ENCODE measurements at places on chromosomes 12 and 14.
A peak's percentile ranks its signal among the peaks of the same experiment; 100 is the strongest.

DNA sequence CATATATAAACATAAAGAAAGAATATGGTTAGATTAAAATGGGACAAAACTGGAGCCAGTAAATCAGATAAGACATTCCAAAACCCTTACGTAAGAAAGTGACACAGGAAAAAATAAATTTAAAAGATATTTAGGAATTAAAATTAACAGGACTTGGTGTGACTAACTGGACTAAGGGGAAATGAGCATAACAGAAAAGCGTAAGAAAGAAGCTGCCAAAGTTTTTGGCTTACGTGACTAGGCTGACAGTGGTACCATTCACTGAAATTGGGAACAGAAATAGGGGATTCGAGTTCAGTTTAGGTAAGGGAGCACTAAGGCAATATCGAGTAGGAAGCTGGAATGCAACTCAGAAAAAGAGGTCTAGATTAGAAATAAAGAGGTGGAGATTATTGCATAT is 7.8 kb downstream of the CDK17 start:
- no peak for DNase-seq

- no peak for DNase-seq
Measured at GRCh38 chr12:110012137-110012536, 12.9 kb downstream of the ANKRD13A start.

GRCh38 chr14:99549684-99550083 is 54.3 kb downstream of the CCDC85C start:
- no peak for DNase-seq

DNA sequence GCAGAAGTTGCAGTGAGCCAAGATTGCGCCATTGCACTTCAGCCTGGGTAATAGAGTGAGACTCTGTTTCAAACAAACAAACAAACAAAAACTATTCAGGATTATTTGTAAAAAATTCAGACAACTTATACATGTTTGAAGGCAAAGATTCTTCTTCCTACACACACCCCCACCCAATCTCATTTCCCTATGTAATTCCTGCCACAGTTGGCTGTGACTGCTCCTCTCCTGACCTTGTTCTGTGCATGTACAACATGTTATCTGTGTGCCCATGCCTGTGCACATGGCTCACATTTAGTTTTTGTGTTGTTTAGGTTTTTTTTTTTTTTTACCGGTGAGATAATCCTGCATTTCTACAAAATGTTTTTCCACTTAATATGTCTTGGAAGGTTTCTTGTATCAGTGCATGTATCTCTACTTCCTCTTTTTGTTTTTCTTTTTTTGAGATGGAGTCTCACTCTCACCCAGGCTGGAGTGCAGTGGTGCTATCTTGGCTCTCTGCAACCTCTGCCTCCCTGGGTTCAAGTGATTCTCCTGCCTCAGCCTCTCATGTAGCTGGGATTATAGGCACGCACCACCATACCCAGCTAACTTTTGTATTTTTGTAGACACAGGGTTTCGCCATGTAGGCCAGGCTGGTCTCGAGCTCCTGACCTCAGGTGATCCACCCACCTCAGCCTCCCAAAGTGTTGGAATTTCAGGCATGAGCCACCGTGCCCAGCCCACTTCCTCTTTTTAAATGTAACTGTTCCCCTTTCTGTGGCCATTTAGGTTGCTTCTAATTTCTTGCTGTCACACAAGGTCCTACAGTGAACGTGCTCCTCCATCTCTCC is 8.7 kb downstream of the CFAP251 start:
- no peak for DNase-seq

DNA sequence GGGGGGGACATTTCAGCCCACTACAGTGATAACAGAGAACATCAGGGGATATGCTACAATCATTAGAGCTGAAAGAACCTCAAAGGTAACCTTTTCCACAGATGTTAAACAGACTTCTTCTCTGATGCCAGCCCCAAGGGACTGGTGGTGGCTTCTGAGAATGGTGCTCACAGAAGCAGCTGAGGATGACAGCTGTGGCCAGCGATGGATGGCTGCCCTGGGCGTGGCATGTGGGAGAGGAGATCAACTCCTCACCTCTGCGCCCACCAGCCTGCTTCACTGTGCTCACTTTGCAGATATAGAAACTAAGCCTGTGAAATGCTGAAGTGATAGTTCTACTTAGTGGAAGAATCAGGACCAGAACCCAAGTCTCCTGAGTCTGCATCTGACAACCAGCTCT is 33.0 kb downstream of the FOXN3 start:
- peak; percentile 77 for DNase-seq

DNA sequence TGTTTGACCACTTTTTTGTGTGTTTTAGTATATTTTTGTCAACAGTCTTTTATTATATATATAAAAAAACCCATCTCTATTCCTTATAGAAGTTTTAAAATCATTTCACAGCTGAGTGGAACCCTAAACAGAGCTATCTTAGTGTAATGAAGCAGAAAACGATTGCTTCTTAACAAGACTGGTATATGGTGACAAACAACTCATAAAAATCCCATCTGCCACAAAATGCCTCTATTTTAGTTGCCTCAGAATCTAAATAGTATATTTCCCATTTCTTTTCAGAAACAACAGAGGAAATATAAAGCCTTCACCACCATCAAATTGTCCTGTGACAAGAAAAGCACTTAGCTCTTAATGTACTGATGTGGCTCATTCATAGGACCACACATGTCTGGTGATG is 322.4 kb downstream of the ATP23 start:
- no peak for DNase-seq

GRCh38 chr14:22819151-22819988 is 4.1 kb upstream of the SLC7A7 start:
- DNase-seq, result peak; percentile 15

GRCh38 chr12:56104815-56105608 is 653 bp downstream of the PA2G4 start:
- DNase-seq, result no peak

DNA sequence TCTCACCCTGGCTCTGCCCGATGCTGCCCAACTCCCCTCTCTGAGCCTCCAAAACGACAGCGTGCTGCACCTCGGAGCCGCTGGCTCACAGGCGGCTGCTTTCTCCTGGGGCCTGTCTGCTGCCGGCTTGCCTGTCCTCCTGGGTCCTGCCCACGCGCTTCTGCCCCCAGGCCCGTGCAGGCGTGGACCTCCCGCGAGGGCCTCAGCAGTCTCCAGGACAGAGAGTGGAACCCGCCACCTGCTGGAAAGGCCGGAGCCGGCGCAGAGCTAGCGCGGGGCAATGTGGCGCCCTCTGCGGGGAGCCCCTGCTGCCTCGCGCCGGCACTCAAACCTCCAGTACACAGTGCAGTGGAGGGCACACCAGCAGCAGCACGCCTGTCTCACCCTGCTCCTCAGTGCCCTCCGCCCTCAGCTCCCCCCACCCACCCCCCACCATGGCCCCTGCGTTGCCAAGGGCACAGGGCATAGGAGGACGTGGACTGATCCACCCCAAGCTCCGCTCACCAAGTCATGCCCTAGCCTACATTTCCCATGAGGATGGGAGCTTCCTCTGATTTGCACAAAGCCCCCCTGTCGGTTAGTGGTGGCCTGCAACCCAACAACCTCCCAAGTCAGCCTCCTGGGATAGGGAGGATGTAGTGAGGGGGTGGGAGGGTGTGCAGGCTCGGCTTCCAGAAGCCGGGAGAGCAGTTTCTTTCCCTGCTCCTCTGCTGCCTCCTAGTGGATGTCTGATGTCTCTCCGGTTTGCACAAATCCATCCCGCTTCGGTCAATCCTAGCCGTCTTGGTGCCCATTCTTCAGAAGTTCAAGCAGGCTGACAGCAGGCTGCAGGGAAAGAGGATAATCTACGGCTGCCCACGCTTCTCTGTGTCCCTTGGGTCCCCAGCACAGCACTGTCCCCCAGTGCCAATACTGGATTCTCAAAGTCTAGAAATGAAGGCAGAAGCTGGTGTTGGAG is 25.2 kb downstream of the KRT8 start:
- peak; percentile 96 for DNase-seq

DNA sequence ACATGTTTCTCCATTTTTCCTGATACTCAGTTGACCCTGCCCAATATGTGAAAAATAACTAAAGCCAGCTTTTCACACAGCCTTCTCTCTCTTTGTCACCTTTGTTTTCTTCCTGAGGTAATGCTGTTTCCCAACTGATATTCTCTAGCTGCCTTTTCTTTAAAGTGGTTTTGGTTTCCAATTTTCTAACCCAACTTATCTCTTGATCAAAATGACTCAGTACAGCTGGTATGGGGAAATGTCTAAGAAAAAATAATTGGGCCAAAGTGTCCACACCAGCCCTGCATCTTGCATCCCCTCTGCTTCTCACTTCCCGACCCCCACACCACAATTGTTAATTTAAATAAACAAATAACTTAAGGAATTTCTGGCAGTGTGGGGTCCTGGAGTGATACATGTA is 193.8 kb downstream of the SYT1 start:
- DNase-seq, result no peak

GRCh38 chr12:102543494-102544485 is 63.4 kb upstream of the IGF1 start:
- no peak for DNase-seq

DNA sequence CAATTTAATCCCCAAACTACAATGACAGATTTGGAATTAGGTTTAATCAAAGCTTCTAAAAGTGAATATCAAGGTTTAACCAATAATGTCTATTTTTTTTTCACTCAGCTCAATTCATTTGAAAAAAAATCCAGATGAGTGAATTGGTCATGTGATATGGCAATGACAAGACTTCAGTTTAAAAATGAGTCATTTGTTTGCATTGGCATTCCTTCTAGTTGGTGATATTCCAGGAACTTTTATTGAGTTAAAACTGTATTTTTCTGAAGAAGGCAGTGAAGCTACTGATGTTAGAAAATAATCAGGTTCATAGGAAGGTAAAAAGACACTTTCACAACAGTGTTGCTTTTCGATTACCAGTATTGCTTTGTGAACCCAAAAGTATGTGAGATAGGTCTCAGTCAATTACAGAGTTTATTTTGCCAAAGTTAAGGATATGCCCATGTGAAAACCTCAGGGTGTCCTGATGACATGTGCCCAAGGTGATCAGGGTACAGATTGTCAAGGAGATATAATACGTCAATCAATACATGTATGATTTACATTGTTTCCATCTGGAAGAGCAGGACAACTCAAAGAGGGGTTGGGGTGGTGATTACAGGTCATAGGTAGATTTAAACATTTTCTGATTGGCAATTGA is 1214.9 kb downstream of the GALC start:
- no peak for DNase-seq

- peak; percentile 23 for DNase-seq
Measured at GRCh38 chr12:71155225-71155624, 2.6 kb downstream of the TSPAN8 start.

- DNase-seq, result peak; percentile 72
Measured at GRCh38 chr12:31118347-31119191, 44.9 kb downstream of the DDX11 start.

DNA sequence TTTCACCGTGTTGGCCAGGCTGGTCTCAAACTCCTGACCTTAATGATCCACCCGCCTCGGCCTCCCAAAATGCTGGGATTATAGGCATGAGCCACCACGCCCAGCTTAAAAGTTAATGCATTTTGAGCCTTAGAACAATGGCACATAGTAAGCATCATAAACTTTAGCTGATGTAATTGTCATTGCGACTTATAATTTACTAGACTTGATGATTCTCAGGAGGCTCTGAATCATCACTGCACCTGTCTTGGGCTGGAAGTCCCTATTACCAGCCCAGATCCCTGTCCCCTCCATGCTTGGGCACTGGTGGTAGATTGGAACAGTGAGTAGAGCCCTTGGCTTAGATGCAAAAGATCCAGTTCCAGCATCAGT is 26.1 kb downstream of the KMT5A start:
- DNase-seq, result no peak

DNA sequence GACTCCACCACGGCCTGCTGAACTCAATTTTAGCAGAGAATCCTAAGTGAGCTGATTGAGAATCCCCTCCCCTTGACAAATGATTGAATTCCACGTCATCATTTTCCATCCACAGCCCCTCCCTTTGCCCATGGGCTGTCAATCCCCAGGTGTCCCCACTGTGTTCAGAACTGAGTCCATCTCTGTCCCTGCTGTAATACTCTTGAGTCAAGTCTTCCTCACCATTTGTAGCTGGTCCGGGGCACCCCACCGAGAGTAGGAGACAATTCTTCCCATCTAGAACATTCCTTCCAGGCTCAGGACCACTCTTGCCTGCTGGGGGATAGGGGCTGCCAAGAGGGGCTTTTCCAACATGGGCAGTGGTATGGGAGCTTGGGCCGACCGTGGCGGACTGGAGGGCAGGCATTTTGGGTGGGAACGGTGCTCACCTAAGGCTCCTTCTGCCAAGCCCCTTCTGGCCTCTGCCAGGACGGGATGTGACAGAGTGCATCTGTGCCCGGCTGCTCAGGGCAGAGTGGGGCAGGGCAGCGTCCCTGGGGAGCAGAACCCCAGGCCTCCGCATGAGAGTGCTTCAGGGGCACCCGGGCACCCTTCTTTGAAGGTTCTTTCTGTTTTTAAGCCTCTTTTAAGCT is 218.1 kb upstream of the RTL1 start:
- DNase-seq, result no peak

DNA sequence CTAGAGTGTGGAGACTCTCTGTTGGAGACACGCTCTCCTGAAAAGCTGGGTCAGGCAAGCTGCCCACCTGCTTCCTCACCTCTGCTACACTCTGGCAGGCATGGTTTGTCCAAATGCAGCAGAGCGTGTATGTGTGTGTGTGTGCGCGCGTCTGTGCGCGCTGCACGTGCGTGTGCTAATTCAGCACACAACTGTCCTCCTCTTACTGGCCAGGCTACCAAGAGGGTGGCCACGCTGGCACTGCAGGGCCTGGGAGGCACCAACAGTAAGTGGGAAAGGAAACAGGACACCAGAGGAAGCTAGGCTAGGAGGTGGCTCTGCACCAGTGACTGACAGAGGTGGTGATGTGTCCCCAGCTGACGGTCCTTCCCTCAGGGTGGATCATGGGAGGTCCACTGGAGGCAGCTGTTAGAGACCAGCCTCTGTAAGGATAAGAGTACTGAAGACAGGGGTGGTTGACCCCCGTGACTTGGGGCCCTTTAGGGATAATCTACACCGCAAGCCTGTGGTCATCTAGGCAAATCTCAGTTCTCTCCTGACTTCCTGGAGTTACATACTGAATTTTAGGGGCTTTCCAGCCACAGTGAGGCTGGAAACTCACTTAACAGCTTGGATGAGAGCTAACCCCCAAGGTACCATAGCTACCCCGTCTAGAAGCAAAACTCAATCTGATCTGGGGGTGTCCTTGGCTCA is 15.6 kb upstream of the TFCP2 start:
- no peak for DNase-seq

GRCh38 chr12:113030875-113031525 is 25.5 kb upstream of the DTX1 start:
- peak; percentile 82 for DNase-seq

DNA sequence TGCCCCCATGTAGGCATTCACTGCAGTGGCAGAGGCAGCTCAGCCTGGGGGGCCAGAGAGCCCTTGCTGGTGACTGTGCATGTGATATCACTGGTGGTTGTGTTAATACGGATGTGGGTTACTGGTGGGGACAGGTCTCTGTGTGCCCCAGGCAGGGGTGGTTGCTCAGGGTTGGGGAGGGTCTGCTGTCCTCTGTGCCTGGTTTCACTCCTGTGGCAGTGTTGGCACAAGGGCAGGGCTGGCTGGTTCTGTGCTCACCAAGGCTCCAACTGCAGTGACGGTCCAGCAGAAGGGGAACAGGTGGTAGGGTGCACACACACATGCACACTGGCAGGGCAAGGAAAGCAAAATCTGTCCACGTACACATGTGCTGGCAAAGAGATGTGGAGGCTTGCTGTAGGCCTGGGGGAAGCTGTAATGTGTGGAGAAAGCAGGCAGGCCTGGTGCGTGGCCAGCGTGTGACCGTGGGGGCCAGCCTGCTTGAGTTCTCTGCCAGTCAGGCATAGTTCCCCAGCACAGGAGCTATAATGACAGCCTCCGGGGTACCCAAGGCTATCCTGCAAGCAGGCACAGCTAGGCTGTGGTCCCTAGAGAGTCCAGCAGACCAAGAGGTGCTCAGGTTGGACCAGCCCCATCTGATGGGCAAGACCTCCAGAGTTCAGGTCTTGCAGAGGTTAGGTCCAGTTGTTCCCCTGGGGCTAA is 254.6 kb downstream of the FBXL14 start:
- no peak for DNase-seq
